ENCODE measurements at places on chromosomes 2 and 18.

GRCh38 chr2:112035786-112036185 is 19.3 kb upstream of the TMEM87B start:
- no peak for DNase-seq

DNA sequence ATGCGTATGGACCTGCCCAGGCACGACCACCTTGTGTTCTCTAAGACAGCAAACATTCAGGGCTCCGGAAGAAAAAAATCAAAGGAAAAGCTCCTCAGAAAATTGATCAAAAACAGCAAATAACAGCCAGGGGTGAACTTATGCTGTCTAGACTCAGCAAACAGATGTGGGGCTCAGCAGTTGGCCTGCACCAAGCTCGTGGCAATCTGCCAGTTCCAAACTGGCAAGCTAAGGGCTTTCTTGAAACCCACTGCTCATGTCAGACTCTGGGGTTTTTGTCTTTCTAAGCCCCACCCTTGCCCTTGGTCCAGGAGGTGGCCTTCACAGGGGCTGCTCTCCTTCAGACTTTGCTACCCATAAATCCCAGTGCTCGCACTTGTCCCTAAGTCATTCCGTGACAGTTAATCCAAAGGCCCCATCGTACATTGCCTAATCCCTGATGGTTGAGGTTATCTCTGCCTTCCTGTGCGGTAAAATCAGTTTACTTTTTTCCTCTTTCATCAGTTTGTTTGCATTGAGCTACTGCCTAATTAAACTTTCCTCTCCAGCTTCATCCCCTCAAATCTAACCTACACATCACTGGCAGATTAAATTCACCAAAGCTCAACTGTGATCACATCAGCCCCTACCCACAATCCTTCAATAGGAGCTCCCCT is 408.0 kb downstream of the LRATD1 start:
- DNase-seq: no peak

- no peak for DNase-seq
Measured at GRCh38 chr2:173972636-173973035, 7.5 kb upstream of the SP3 start.

- no peak for DNase-seq
Measured at GRCh38 chr2:159351977-159352376, 65.5 kb upstream of the WDSUB1 start.

GRCh38 chr2:156110890-156111289 is 221.6 kb downstream of the NR4A2 start:
- no peak for DNase-seq

DNA sequence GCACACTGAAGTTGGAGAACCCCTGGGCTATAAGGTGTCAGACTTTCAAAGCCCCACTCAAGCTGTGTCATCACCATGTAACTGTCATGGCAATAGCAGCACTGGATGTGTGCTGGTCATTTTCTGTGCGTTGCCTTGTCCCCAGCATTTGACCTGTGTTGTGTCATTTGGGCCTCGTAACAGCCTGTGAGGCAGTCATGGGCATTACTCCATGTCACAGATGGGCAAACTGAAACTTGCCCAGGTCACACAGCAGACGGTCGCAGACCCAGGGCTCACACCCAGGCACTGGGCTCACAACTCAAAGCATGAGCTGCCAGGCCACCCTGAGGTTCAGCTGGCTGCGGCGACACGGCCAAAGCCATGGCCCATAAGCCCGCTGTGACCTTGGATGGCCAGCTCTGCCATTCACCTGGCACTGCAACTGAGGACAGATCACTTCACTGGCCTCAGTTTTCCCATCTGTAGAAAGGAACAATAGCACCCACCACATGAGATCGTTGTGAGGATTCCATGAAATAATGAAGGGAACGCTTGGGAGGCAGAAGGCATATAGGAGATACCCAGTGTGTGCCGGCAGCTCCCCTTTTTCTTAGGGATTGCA is 36.7 kb downstream of the INHBB start:
- no peak for DNase-seq

DNA sequence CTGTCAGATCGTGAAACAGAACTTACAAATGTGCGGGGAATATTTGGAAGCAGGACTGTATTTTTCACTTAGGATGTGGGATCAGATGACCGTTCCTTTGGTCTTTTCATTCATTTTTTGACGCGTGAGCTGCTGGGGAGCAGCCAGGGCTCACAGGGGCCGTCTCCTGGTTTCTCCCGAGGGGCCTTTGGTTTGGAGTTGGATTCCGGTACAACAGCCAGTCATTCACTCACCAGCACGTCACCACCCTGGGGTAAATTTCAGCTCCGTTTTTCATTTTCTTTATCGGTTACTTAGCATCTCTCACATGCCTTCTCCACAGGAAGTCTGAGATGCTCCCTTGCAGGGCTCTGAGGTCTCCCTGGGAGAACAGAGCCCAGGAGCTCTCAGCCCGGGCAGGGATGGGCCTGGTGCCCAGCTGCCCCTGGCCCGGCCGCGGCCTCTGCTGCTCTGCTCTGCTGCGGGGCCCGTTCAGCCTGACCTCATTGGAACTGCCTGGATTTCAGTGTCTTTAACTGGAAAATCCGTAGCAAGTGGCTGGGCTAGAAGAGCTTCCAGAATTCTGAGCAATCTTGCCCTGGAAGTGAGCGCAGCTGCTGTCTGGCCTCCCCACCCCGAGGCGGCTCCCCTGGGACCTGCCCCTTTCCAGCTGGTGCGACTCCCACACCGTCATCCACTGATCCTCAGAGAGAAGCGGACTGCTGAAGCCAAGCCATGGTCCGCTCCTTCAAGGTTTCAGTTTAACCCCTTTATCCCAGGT is 335.6 kb downstream of the EIPR1 start:
- no peak for DNase-seq

DNA sequence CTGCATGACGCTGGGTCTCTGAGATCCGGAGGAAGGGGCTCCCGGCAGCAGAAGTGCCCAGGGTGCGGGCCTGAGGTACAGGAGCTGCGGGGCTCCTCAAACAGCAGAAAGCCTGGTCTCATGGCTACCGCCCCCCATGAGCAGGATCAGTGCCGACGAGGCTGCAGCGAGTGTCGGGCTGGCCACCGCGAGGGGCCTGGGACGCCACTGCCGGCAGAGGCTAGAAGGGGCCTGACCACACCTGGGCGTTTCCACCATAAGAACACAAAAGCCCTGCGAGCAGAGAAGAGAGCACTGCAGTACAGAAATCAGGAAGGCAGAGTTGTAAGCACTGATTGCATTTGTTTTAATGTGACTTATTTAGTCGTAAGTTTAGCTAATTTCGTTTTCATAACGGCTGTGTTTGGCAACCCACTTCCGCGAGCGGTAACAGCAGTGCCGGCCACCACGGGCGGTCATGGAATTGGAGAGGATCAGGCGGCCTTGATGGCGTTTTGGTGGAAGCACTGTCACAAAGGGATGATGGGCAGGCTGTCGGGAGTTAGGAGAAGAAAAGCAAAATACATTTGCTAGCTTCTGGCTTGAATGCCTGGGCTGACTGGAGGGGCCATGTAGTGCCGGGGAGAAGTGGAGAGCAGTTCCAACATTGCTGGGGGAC is 117.4 kb downstream of the HDAC4 start:
- no peak for DNase-seq

DNA sequence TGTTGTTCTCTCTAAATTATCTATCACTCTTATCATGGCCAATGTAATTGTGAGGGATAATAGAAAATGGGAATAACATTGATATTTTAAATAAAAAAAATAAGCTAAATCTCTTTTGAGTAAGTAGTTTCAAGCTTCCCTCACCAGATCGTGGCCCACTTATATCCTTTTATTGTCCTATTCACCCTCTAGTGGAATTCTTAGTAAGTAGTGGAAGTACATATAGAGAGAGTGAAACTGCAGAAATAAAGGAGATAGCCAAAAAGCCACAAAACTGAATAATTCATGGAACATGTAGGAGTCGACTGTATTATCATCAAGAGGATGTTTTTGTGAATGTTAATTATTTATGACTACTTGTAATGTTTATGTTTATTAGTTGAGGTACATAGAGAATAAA is 66.1 kb upstream of the DTNA start:
- no peak for DNase-seq

- DNase-seq: no peak
Measured at GRCh38 chr2:102910724-102911123, 148.9 kb downstream of the TMEM182 start.

DNA sequence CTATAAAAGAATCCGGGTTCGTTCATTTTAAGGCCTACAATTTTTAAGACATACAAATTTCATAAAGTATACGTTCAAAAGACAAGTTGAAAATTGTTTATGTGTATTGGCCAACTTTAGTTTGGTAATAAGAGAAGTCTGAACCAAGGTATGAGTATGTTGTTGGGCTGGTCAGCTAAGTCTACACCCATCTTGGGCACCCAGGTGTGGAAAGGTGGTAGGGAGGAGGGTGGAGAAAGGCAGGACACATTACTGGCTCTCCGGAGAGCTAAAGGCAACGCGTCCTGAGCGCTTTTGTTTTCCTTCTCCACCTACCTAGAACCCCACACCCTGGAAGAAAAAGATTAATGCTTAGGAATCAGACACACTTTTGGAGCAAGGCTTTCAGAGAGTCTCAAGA is 899 bp upstream of the PELI1 start:
- no peak for DNase-seq

GRCh38 chr2:152443771-152444170 is 108.8 kb downstream of the FMNL2 start:
- DNase-seq: no peak

GRCh38 chr2:154375579-154375931 is 322.9 kb upstream of the KCNJ3 start:
- DNase-seq: no peak

- DNase-seq: no peak
Measured at GRCh38 chr2:174606336-174606735, 8.7 kb upstream of the WIPF1 start.

DNA sequence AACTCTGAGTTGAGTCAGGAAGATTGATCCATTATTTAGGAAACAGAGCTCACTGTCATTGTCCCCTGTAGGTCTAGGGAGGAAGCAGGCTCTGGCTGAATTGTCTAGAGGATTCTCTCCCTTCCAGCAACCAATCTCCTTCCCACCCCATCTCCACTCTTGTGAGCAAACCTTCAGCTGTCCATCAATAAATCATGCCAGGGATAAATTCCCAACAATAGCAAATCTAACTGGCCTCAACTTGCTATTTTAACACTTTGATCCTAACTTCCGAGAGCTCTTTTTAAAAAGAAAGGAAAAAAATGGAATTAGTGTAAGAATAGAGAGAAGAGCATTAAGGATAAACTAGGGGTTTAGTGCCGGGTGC is 53.5 kb downstream of the ATP8B1 start:
- no peak for DNase-seq

- no peak for DNase-seq
Measured at GRCh38 chr2:180196419-180196977, 189.4 kb upstream of the CWC22 start.

DNA sequence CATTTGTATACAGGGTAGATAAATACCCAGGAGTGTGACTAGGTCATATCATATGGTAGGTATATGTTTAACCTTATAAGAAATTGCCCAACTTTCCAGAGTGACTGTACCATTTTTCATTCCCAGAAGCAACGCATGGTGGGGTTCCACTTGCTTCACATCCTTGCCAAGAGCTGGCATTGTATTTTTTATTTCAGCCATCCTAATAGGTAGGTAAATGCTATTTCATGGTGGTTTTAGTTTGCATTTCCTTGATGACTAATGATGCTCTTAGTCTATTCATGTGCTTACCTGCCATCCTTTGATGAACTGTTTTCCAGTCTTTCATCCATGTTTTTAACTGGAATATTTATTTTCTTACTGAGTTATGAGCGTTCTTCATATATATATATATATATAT is 51.9 kb downstream of the MAP4K3 start:
- no peak for DNase-seq

DNA sequence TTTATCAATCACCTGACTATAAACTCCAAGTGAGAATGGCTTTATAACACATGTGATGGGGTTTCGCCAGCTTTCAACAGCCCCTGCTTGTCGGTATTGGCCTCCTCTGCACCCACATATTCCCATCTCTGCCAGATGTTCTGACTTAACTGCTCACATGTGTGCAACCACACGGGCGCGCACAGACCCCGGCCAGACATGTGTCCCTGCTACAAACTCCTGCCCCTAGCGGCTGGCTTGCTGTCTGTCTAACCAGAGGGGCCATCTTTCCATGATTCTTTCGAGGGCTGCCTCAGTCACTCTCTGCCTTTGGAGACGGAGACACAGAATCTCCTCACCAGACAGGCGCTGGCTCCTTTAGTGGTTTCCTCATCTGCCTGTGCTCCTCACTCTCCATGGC is 15.3 kb downstream of the STON1 start:
- DNase-seq: no peak

GRCh38 chr18:48693625-48694262 is 154.9 kb downstream of the CTIF start:
- no peak for DNase-seq

DNA sequence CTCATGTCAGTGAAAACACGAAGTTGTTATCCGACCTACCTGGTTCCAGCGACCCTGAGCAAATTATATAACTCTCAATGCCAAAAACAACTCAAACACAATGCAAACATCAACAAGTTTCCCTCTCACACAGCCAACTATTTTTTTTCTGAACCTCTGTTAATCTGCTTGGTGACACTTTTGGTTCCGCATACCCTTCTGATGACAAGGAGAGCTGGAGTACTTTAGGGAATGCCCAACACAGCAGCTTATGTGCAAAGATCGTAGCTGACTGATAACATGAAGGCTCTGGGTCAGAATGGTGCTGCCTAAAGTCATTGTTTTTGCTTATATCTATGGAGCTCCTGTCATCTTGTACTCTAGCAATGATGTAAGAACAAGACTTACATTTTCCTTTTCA is 72.7 kb upstream of the CCDC68 start:
- DNase-seq: no peak

DNA sequence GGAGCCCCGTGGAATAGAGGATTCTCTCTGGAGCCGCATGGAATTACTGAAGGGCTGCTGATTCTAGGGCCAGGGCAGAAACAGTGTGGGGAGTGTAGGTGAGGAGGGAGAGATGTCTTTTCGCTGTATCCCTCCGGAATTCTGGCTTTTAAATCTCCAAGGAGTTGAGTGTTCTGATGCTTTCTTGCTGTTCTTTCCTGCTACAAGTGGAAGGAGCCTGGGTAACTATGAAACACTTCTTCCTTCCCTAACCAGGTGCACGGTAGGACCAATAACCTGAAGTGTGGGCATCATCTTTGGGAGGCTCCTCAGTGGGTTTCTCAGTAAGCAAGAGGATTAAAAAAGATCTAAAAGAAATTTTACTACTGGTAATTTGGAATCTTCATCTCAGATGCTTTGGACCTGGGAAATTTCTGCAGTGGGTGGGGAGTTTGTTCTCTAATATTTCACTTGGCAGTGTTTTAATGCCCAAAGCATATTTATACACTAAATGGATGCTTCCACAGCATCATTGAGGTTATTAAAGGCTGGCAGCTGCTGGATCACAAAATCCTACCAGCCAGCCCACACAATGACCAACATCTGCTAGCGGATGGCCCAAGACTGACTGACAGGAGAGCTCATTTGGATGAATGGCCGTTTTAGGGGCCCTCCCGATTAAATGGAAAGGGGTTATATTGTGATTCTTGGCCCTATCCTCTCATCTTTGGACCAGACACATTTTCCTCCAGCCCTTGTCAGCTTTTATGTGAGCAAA is 2.1 kb downstream of the EML6 start:
- DNase-seq: no peak
